ENCODE measurements at places on chromosomes 2 and 18.

- no peak for DNase-seq
Observed at GRCh38 chr2:28633746-28634145, 117.9 kb upstream of the PPP1CB start.

DNA sequence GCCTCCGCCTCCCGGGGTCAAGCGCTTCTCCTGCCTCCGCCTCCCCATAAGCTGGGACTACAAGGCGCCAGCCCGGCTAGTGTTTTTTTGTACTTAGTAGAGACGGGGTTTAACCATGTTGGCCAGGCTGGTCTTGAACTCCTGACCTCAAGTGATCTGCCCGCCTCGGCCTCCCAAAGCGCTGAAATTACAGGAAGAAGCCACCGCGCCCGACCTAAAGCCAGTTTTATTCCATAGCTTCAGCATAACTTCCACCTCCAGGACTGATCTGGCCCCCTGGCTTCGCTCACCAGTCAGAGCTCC lies 783 bp upstream of the TXNL4A start:
- no peak for DNase-seq

- DNase-seq, result no peak
Observed at GRCh38 chr2:240060977-240061591, 7.8 kb upstream of the OR6B3 start.

DNA sequence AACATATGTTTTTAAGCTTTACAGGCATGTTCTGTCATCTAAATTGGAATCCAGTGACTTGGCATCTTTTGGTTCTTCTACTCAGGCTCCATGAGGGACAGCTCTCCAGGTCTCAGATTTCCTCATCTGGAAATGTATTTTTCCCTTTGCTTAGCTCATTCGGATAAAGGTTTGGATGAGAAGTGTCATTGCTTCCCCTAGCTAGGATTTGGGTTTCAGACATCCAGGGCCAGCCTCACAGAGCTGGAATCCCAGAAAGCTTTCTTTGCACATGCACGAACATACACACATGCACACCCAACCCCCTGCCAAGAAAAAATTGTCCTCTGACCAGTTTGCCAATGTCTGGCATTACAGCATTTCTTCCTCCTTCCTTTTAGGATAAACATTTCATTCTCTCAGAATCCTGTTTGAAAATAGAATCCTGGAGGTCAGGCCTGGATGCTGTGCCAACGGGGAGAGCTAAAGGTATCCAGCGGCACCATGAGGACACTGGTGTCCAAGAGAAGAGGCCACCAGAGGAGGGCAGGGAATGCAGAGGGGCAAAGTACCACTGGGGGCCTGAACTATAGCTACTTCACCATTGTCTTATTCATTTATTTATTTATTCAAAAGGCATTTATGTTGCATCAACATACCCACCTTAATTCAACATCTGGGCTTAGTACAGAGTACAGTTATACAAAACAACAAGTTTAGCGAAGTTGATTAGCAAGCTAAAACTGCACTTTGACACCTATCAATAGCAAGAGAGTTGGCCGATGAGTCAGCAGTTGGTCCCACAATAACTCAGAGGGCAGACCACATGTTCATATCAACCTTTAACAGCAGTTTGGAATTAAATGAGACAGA lies 97.9 kb upstream of the ATL2 start:
- DNase-seq, result no peak

DNA sequence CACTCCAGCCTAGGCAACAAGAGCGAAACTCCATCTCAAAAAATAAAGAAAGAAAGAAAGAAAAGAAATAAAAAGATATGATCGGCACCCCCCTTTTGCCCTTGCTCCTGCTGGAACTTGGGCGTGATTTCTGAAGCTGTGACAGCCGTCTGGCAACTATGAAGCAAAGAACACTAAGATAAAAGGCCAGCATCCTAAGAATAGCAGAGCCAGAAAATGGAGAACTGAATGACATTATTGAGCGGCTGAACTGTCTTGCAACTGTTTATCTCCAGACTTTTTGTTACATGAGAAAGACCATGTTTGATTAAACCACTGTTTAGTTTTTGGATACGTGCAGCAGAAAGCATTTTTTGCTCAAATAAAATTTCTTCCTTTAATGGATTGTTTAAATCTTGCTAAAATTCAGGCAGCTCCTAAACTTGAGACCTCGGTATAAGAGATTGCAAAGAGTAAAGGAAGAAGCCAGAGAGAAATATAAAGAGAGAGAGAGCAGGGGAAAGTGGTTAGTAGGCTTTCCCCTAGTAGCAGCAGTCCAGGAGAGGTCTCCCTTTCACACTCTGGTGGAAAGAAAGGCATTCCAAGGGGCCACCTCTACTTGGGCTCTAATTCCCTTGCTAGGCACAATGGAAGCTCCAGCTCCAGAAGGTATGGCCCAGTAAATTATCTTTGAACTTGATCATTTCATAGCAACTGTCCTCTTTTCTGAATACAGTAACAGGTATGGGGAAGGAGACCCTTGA lies 8.2 kb upstream of the MBD2 start:
- DNase-seq, result no peak

DNA sequence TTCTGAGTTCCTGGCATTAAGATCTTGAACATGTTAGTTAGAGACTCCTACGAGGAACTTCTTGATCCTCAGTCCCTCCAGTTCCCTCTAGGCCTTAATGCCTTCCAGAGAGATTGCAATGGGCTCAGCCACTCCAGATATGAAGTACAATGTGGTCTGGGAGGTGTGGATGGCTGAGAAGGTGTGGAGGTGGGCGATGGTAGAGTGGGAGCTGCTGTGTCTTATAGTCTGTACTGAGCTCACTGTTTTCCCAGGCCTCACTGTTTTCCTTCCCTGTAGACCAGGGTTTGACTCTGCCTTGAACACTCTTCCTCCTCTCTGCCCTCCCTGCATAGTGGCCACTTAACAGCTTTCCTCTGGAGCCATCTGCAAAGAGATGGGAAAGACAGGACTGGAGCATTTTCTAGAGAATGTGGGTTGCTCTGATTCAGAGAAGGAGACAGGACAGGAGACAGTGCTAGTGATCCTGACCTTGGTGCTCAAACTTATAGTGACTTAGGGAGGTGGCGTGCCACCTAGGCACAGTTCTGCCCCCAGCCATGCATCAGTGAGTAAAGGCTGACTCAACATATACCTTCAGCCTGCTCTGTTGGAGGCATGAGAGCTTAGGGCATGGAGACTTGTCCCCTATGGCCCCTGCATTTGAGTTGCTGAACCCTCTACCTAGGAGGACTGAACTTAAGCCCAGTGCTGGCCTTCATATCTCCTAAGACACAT lies 129.7 kb downstream of the TDRD15 start:
- no peak for DNase-seq

GRCh38 chr18:62438866-62439265 lies 84.0 kb upstream of the ZCCHC2 start:
- DNase-seq, result no peak

DNA sequence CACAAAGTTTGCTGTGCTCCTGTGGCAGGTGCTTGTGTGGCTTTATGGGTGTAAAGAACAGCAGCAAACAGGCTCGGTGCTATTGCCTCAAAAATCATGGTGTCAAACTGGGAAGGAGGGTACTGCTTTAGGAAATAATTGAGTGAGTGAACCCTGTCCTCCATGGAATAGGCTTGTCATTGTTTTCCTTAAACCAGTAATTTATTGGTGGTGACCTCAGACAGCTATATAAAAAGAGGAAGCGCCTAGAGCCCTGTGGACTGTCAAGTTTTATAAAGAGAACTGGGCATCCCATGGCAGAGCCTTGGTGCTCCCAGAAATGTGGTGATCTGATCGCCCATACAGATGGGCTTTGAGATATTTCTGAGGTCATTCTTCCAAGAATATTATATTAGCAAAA lies 4.7 kb upstream of the CXCR4 start:
- no peak for DNase-seq

GRCh38 chr2:12950957-12951656 lies 234.4 kb downstream of the TRIB2 start:
- no peak for DNase-seq

- DNase-seq, result no peak
Observed at GRCh38 chr2:184727813-184728212, 129.5 kb downstream of the ZNF804A start.

DNA sequence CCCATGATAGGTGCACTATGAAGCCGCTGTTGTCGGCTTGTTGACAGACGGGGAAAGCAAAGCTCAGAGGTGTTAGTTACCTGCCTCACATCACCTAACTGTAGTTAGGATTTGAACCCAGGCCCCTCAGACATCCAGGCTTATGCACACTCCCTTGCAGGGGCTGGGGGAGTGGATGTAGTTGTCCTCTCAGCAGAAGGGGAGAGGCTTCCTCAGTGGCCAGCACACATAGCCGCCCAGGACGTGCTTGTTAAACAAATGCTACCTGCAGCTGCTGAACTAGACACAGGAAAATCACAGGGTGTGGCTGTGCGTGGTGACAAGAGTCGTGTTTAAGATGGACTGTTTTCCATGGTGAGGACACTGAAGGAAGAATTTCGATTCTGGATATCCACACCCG lies 39.2 kb downstream of the GREB1 start:
- DNase-seq, result no peak

- DNase-seq, result no peak
Observed at GRCh38 chr2:112483831-112484230, 1.9 kb downstream of the TTL start.

- DNase-seq, result no peak
Observed at GRCh38 chr2:83365476-83365875, 1093.6 kb downstream of the SUCLG1 start.

GRCh38 chr18:27501671-27502070 lies 316.6 kb upstream of the CHST9 start:
- DNase-seq, result peak; percentile 17

DNA sequence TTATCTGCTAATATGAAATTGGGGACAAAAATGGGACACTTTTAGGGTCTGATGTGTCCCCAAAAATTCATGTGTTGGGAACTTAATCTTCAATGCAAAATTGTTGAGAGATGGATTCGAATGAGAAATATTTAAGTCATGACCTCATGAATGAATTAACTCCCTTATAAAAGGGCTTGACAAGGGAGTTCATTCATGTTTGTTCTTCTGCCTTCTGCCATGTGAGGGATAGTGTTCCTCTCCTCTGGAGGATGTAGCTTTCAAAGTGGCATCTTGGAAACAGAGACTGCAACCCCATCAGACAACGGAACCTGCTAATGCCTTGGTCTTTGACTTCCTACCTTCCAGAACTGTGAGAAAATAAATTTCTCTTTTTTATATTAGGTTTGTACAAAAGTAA lies 89.2 kb upstream of the LINC00305 start:
- DNase-seq, result no peak

DNA sequence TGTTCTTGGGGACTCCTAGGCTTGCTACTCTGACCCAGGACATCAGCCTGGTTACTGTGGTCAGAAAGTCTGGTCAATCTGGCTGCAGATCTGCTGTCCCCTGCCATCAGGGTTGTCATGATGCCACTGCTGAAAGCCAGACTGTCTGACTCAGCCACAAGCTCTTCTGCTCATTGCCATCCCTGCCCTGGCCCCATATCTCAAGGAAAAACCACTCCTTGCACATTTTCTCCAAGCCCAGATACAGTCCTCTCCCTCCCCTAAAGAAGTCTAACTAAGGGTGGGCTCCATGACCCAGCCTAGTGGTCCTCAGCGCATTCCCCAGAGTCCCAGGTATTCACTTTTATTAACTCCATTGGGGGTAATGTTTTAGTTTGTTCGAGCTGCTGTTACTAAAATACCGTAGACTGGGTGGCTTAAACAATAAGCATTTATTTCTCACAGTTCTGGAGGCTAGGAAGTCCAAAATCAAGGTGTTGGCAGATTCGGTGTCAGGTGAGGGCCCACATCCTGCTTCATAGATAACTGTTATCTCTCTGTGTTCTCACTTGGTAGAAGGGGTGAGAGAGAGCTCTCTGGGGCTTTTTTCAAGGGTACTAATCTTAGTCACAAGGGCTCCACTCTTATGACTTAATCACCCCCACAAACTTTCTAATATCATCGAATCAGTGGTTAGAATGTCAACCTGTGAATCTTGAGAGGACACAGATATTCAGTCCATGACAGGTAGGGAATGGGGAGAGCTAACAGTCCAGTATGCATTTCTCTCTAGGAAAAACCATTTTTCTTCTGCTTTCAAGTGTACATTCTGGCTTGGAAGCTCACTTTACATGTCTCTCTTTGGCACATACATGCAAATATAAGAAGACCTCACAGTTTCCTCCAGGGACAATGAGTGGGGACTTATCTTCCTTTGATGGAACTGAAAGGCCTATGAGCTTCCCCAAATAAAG lies 94.8 kb upstream of the CXCR4 start:
- no peak for DNase-seq

GRCh38 chr2:72010647-72011369 lies 136.9 kb downstream of the CYP26B1 start:
- DNase-seq, result no peak

- DNase-seq, result no peak
Observed at GRCh38 chr2:657766-658165, 19.4 kb downstream of the TMEM18 start.

GRCh38 chr2:26567534-26567933 lies 73.6 kb downstream of the CIB4 start:
- no peak for DNase-seq

DNA sequence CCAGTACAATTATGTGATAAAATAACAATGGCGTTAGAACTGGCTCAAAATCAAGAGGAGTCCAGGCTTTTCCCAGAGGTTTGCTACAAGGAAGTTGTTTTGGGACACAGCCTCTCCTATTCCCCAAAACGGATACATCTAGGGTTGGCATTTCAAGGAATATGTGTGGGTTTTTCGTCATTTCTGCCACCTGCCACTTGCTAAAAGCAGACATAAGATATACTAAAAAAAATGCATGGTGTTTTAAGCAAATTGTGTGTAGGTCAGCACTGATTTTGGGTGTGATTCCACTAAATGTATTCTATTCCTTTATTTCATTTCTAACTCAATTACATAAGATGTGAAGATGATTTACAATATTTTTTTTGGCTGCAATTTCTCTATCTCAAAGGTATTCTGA lies 36.4 kb upstream of the GCG start:
- DNase-seq, result no peak

- DNase-seq, result no peak
Observed at GRCh38 chr2:37721201-37721560, 49.7 kb upstream of the CDC42EP3 start.

GRCh38 chr18:80154293-80154692 lies 45.2 kb downstream of the ADNP2 start:
- DNase-seq, result peak; percentile 8

- DNase-seq, result no peak
Observed at GRCh38 chr2:144354953-144355352, 165.0 kb downstream of the ZEB2 start.

DNA sequence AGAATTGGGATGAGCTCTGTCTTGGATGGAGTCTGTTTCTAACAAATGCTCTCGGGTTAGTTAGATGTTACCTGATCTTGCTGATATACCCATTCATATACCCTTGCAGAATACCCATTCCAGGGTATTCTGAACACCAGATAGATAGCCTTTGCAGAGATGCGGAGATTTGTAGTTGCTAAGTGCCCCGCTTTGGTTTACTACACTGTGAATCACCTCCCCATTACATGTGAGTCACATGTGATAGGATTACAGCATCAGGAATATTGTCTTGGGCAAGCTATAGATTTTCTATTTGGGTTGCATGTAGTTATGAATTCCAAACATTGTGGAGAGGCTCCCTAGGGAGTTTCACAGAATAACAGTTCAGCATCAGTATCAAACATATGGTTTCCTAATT lies 3.8 kb downstream of the VSNL1 start:
- DNase-seq, result no peak

- peak; percentile 95 for DNase-seq
Observed at GRCh38 chr18:59139615-59140301, at the start of gene SEC11C. Gene SEC11C (plus strand): TSS chr18:59139884. CDS start chr18:59139949, 65 bp downstream.

Data from caudate nucleus (tissue), 63 donors.